Mesothelial cell of epicardium (in vitro differentiated cells): ENCODE measurements at places on chromosomes 1 and 21. TPM values are rescaled to one million over a fixed set of nuclear protein-coding genes. Genes with fewer than 3 reads are reported as not detected.

GRCh38 chr1:109078317-109078716 is 2.5 kb upstream of the TAF13 start:
- no peak for DNase-seq
- peaks cover 21% of the 10 kb centered on the region for H3K4me1 ChIP-seq
- H3K4me3 ChIP-seq = no peak overlapping the region
- no peak overlapping the region for H3K27ac ChIP-seq

GRCh38 chr1:161216945-161217712 is 2.0 kb downstream of the FCER1G start:
- DNase-seq = no peak
- H3K27me3 ChIP-seq = no peaks in the 10 kb centered on the region
- no peaks in the 10 kb centered on the region for H3K4me1 ChIP-seq
- H3K4me3 ChIP-seq = no peak overlapping the region
- H3K27ac ChIP-seq = no peak overlapping the region

DNA sequence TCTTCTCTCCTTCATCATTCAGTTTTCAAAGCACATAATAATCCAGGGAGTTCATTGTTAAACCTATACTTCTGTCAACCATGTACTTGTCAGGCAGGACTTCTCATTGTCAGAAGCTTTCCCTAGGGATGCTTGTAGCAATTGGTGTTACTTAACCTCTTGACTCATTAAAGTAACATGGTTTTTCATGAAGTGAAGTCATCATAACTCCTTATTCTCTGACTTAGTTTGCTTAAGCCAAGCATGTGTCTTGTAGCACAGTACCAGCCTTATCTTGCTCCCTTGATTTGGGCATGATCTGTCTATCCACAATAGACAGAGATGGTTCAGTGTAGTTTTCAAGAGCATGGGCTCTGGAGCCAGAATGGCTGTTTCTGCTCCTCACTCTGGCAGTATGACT is 45.3 kb downstream of the LRIG2 start:
- H3K27me3 ChIP-seq = no peaks in the 10 kb centered on the region
- H3K4me1 ChIP-seq = no peaks in the 10 kb centered on the region
- no peak overlapping the region for H3K4me3 ChIP-seq
- DNase-seq = no peak
- peaks cover 56% of the 10 kb centered on the region for H3K36me3 ChIP-seq

The NHLH1 gene
- 0.27 to 0.38 TPM (median 0.32 TPM) in 3 replicates for total RNA-seq

DNA sequence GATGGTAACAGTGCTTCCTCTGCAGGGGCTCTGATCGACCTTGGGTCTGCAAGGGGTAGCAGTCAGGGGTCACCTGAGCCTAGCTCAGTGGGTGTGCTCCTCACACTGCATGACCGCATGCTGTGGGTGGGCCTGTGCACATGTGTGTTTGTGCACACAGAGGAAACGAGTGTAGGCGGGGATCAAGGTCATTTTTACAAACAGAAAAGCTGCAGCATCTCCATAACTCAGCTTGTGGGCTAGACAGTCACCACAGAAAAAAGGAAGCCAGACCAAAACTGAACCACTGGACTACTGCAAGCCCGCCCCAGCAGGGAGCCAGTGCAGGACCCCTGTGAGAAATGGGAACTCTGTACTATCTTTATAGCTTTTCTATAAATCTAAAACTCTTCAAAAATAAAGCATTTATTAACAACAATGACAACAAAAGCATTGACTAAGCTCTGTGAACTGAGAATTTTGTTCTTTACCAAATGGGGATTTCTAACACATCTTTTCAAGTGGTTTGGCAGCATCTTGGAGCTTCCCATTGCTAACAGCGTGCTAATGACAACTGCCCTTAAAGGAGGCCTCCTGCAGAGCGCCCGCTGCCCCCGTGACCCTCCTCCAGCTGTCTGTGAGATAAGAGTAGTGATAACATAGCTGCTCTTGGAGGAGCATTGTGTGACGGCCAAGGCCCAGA is 19.9 kb upstream of the NEK2 start:
- no peak overlapping the region for H3K27ac ChIP-seq
- H3K4me3 ChIP-seq = no peak overlapping the region
- no peaks in the 10 kb centered on the region for H3K4me1 ChIP-seq
- peaks cover 4% of the 10 kb centered on the region for H3K27me3 ChIP-seq
- no peak for DNase-seq

- H3K4me1 ChIP-seq = peaks cover 32% of the 10 kb centered on the region
- H3K36me3 ChIP-seq = no peaks in the 10 kb centered on the region
- H3K27me3 ChIP-seq = no peaks in the 10 kb centered on the region
- DNase-seq = no peak
- H3K27ac ChIP-seq = no peak overlapping the region
Measured at GRCh38 chr1:107670397-107671040, 294.5 kb downstream of the VAV3 start.

DNA sequence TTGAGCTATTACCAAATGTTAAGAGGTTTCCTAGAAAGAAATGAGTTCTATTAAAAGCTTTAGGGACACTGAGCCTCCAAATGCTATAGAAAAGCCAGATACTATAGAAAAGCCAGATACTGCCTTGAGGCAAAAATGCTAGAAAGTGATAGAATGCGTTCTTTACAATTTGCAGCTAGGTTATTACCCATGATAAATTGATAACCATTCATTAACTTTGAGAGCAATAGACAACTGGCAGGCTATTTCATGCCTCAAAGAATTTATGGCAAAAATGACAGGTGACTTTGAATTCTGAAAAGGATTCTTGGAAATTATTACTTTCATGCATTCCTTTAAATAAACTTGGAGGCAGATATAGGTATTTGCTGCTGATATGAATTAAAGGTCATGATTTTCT is 51.6 kb downstream of the SMYD3 start:
- no peak for DNase-seq
- H3K4me3 ChIP-seq = no peak overlapping the region
- no peak overlapping the region for H3K27ac ChIP-seq
